ENCODE measurements at places on chromosomes 4 and X.

DNA sequence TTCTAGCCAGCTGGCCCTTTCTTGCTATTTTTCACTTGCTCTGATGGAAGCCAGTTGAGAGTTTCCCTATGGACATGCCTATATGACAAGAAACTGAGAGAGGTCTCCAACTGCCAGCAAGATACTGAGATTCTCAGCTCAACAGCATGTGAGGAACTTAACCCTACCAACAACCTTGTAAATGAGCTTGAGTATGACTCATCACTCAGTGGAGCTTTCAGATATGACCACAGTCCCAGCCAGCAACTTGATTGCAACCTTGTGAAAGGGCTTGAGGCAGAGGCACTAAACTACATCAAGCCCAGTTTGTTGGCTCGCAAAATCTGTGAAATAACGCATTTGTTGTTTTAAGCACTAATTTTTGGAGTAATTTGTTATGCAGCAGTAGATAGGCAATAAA is 175.8 kb downstream of the COMMD8 start:
- DNase-seq: no peak

DNA sequence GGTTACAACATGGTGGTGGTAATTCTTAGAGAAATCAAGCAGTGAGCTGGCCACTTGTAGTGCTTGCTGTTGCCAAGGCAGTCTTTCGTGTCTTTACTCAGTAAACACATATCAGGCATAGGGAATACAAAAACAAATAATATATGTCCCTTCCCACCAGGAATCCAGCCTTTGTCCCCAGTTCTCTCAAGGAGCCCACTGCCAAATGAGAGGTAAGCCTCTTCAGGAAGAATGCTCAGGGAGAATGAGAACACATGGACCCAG is 421 bp upstream of the PLAC1 start:
- DNase-seq: no peak

GRCh38 chrX:154353172-154353843 is 21.1 kb downstream of the FLNA start:
- DNase-seq: no peak

DNA sequence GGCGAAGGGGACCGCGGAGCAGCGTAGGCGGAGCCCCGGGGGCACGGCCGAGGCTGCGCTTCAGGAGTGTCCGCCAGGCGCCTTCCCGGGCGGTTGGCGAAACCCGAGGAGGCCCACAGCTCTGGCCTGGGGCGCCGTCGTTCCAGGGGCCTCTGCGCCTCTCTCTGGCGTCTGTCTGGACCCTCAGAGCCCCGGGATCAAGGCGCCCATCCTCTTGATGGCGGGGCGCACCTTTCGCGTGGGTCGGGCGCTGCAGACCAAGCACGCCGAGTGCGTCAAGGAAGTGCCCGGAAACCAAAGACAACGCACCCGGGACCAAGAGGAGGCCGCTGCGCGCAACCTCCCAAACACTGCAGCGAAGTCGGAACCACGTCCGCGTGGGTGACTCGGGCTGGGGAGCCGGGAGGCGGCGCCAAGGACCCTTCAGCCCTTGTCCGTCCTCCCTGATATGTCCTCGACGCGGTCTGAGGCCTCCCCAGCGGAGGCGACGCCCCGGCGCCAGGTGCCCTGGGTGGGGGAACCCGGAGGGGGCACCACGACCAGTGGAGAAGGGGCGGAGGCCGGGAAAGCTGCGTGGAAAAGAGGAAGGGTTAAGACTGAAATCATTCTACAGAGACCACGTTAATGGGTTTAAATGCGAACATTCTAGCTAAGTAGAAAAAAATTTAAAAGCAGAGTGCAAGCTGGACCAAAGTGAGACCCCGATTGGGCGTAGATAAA is 9.9 kb downstream of the HMX1 start:
- DNase-seq: no peak

DNA sequence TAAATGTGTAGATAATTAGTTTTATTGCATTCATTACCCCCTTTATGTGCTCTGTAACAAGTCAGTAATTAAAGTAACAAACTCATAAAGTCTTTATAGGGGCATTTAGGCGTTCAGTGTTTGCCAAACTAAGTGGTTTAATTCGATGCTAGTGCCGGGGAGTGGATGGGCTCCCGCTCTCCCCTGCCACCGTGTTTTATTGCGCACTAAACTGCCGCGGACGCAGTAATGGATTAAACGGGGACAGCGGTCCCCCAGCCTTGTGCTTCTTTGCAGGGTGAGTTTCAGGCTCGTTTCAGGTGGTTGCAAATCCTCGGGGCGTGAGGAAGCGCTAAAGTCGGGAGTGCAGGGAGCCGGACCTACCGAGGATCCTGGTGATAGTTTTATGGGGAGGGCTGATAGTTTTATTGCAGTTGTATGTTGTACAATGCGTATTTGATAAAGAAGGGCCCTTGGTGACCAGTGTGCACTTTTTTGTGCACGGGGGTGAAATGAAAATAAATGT is 1.6 kb upstream of the PHOX2B start:
- DNase-seq: no peak

GRCh38 chr4:5280828-5281227 is 229.5 kb downstream of the STK32B start:
- no peak for DNase-seq

DNA sequence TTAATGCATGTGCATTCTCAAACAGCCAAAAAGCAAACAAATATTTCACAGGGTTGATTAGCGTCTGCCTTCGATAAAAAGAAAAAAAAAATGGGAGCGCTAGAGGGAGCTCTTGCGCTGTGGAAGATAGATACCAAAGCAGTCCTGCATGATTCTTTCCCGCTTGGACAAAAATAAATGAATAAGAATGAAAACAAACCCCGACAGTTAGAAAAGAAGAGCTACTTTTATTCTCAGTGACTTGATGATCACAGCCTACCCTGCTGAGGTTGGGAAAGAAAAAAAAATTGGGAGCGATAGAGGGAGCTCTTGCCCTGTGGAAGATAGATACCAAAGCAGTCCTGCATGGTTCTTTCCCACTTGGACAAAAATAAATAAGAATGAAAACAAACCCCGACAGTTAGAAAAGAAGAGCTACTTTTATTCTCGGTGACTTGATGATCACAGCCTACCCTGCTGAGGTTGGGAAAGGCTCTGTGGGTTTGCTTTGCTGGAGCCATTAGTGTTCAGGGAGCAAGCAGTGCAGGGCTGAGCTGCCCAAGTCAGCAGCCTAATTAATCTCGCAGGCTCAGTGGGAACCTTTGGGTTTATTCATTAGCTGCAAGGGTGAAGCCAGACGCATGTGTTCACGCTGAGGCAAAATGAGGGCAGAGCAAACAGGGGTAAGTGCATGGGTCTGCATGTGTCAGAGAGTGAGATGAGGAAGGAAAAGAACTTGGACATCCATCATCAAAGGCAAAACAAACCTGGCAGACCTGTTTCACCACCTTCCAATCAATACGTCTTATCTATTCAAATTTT is 249.3 kb upstream of the PRKX start:
- DNase-seq: no peak

- no peak for DNase-seq
Observed at GRCh38 chr4:169397762-169398161, 127.0 kb upstream of the SH3RF1 start.

DNA sequence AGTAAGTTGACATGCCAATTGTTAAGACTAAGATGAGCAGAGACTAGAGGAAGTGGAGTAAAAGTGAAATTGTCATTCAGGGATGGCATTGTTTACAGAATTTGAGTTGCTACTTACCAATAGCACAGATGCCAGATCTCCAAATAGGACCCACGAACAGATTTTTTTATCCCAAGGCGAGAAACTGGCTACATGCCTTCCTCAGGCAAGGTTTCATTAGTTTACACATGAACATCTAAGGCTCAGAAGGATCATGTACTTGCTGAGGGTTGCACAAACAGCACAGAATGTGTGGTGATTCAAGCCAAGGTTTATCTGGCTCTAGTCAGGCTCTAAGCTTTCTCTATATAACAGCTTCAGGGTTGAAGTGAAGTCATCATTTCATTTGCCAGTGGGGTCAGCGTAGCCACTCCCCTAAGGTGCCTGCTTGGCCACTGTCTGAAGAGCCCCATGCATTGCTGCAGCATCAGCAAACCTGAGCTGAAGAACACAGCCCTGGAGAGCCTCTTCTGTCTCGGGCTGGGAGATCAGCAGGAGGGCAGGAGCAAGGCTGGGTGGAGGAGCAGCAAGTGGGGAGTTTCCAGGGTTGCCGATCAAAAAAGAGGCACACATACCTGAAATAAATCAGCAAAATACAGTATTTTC is 193.0 kb upstream of the LCORL start:
- DNase-seq: no peak

- DNase-seq: no peak
Observed at GRCh38 chrX:27619975-27620374, 29.8 kb downstream of the DCAF8L2 start.

GRCh38 chr4:173314715-173315114 is 19.4 kb downstream of the HMGB2 start:
- no peak for DNase-seq

- no peak for DNase-seq
Observed at GRCh38 chr4:52870225-52870624, 8.1 kb downstream of the RASL11B start.

DNA sequence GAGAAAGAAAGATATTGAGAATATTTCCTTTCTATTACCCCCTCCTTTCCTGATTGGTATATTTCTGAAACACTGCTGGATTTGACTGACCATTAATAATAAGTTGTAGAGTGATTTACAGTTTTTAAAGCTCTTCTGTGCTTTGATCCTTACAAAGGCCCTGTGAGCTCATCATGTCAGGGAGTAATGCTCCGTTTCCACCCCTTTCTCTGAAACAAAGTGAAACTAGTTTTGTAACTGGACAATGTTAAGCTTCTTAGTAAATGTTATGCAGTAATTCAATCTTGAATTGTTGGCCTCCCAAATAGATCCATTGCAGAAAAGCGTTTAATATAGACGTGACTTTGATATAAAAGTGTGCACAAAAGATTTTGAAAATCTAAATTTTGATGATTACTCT is 190.1 kb upstream of the GNPDA2 start:
- DNase-seq: no peak

DNA sequence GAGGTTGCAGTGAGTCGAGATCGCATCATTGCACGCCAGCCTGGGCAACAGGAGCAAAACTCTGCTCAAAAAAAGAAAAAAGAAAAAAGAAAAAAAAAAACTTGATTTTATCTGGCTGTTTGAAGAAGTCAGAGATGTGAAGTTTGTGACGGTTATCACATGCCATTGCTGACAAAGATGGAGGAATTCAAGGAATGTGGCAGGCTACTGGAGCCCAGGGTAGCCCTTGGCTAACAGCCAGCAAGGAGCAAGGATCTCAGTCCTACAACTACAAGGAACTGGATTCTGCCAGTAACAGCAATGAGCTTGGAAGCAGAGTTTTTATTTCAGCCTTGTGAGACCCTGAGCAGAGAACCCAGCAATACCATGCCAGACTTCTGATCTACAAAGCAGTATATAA is 24.3 kb upstream of the TET2 start:
- no peak for DNase-seq

DNA sequence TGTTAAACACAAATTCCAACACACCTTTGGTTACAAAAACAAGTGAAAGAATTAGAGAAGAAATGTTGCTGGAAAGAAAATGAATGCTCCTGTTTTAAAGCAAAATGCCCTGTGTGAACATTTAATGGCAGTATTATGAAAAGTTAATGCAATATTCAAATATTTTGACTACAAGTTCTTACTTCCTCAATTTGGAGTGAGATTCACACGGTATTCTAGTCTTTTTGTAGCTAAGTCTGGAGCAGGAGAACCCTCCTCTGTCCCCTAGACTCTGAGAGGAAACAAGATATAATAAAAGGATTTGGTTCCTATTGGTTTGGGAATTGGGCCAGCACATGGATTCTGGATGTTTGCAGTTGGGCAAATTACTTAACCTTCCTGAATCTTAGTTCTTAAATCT is 12.7 kb downstream of the MAD2L1 start:
- no peak for DNase-seq

DNA sequence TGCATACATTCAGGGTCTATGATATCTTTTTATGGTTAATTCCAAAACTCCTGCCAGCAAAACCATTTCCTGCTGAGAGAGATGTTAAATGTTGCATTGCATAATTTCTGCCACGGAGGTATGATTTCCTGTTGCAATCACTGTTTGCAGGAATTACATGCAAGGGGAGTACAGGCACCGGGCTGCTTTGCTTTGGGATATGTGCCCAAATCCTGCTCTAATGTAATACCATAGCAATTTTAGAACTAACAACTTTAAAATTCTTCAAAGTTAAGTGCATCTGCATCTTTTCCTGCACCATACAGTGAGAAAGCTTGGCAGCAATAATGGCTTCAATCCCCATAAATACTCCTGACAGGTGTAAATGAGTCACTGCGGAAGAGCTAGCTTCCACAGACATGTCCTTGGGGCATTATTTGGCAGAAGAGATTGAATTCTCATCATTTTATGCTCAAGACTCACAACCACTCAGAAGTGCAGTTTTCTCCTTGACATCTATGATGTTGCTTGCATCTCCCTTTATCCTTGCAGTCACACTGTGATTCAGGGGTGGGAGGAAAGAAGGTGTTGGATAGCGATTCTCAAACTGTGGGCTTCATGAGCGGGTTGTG is 29.6 kb downstream of the TRIM2 start:
- DNase-seq: no peak

- no peak for DNase-seq
Observed at GRCh38 chrX:133307094-133307493, 88.9 kb upstream of the TFDP3 start.

GRCh38 chr4:7620086-7620813 is 185.5 kb upstream of the PSAPL1 start:
- DNase-seq: no peak

- no peak for DNase-seq
Observed at GRCh38 chrX:11435568-11435967, 142.4 kb downstream of the AMELX start.

DNA sequence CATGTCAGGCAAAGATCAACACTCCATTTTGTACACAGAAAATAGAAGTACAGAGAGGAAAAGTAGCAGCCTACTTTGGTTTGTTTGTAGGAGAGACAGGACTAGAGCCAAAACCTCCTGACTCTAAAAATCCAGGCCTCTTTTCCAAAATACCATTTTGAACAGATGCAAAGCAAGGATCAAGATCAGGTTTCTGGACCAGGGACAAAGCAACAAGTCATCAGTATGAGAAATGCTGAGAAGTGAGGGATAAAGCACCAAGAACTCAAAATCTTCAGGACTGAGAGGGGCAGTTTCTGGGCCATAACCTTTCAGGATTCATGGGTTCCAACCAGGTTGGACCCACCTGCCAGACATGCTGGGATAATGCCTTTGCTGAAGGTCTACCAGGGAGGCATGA is 36.6 kb upstream of the MBTPS2 start:
- no peak for DNase-seq

GRCh38 chr4:112947616-112948015 is 101.8 kb upstream of the ANK2 start:
- no peak for DNase-seq

DNA sequence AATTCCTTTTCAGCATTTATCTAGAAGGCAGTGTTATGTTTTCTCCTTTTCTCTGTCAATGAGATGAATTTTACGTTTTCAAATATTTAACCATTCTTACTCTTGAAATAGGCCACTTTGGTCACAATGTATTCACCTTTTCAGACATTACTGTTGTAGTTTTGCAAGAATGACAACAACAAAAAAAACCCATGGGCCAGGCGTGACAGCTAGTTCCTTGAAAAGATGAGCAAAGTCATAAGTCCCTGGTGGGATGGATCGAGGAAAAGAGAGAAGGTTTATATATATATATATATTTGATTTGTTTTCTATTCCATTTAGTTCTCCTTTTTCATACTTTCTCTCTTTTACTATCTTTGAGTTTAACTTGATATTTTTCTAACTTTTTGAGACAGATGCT is 38.1 kb upstream of the ACSL1 start:
- DNase-seq: no peak

GRCh38 chr4:55561889-55562288 is 15.2 kb upstream of the CLOCK start:
- DNase-seq: no peak

- no peak for DNase-seq
Observed at GRCh38 chr4:81399306-81400086, 72.2 kb downstream of the RASGEF1B start.
